ENCODE measurements at places on chromosomes 3 and 15.

DNA sequence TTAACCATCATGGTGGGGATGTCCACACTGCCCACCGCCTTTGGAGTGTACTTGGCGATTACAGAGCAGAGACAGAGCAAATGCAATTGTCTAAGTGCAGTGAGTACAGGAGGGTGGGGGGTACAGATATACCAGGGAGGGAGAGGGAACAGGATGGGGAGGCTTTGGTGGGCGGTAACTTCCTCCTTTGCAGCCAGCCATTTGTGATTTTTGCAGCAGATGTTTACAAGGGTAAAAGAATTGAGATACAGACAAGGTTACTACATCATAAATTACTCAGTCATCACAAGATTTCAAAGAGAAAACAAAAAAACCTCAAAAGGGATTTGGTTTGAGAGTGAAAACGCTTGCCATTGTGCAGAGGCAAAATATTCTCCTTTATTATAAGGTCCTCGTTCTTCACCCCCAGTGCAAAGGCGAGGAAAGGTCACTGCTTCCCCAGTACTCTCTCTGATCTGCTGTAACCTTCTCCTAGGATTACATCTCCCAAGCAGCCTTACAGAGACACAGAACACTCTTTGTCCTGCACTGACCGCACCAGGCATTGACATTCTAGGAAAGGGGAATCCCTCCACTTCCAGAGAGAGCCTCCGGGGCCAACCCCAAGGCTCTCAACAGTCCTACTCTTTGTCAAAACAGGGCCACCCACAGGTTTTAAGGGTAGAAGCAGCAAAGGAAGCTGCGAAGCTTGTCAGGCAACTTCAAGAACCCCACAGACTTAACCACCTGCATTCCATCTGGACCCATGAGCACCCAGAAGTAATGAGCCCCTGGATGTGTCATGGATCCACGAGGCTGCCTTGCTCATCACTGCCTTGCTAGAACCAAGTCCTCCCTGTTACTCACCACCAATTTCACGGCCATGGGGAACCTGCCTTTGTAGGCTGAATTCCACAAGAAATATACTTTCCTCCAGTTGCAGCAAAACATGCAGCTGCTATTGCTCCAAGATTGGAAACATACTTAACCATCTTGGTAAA is 117.3 kb downstream of the ADAMTS17 start:
- peak; percentile 63 for DNase-seq

DNA sequence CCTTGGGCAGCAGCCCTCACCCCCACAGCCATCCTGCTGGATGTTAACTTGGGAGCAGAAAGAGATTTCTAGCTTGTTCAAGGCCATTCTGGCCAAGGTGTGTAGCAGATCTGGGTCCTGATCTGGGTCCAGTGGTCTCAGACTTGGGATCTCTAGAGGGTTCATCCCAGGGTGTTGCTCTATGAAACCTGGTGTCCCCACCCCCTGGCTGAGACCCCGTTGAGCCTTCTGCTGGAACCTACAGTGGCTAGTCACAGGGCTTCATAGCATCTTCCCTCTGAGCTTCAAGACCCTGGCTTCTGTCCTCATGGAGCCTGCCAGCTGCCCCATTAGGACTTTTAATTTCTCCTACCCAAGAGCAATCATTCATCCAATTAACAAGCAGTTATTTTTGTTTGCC is 64.3 kb downstream of the EPHB1 start:
- DNase-seq: no peak

DNA sequence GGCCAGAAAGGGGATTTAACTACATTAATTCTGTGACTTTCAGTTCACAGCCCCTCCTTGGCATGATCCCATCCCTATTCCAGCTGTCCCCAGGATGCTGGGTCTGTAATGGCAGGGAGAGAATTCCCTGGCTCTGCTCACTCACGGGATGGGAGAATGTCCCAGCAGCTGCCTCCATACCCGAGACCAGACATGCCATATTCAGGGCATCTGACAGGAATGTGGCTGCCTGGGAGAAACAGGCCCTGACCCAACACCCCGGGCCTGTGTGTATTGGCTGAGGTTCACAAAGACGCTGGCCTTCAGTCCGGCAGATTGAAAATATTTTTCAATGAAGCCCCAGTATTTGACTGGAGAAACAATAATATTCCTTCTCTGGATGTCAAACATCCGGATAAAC is 83.6 kb upstream of the SMAD3 start:
- DNase-seq: no peak

GRCh38 chr3:124174910-124175874 is 183.3 kb upstream of the ROPN1 start:
- no peak for DNase-seq

GRCh38 chr15:42137461-42138261 is 18.8 kb downstream of the PLA2G4F start:
- peak; percentile 54 for DNase-seq

Data from bronchial epithelial cell (primary cell).